HCEC 1CT (cell line): ENCODE measurements at places on chromosomes 1 and 21.

DNA sequence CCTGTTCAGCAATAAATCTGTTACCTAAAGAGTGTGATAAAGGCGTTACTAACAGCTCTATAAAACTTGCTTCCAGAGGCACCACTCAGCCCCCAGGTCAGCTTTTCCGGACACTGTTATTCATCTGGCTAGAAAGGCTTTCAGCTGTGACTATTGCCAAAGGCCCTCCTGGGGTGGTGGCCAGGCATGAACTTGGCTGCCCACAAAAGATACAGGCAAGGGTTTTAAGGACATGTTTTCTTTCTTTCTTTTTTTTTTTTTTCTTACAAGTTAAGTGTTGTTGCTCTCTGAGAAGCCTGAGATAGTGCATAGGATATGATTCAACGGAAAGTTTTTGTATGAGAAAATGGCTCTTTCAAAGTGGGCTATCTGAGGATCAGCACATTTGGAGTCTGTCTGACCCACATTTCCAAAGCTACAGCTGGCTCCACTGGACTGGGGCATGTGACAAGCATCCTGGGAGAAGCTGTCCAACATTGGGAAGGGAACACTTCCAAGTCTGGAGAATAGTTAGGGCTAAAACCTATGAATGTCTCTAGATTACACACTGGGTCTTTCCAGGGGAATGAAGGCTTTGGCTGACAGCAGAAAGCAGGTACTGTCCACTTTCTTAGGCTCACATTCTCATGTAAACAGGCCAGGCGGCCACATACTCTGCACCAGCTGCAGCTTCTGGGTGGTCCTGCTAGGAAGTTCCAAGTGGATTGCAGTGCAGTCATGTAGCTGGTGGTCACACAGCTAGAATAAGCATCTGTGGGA, 639.7 kb downstream of the LMO4 start:
- peak; percentile 66 for DNase-seq

- DNase-seq = peak; percentile 83
These were observed 7.3 kb downstream of the KIAA2013 start for GRCh38 chr1:11918799-11919519.

GRCh38 chr1:78286686-78287085, 204.1 kb upstream of the PTGFR start:
- DNase-seq = peak; percentile 97

DNA sequence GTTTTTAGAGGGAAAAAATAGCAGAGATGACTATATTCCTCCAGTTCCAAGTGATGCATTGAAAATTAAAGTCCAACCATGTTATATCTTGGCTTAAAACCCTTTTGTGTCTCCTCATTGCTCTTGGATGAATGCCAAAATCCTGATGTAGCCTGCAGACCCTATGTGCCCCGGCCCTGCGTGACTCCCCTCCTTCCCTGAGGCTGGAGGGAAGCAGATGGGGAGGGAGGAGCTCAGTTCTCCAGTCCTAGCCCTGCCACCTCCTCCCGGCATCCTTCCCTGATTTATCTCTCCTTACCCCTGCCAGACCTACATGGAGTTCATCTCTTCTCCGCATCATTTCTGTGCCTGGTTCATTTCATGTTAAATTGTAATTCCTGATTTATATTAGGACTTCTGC, 397.4 kb downstream of the PTPRU start:
- no peak for DNase-seq
